ENCODE measurements at places on chromosomes 4 and X. TPM values are rescaled to one million over a fixed set of nuclear protein-coding genes. Genes with fewer than 3 reads are reported as not detected.

Gene FAM9C
- not detected for total RNA-seq

Gene VCX3A
- not detected for total RNA-seq

Gene ITGB1BP2
- 0.70 TPM for total RNA-seq

Gene FSTL5
- not detected for total RNA-seq

Gene SPATA18
- 24.5 TPM for total RNA-seq

Gene HPGD
- total RNA-seq: not detected

Gene GABRE
- total RNA-seq: 22.9 TPM

Gene VAMP7
- 31.9 TPM for total RNA-seq

Gene CT47B1
- total RNA-seq: not detected

Gene PCDH11X
- not detected for total RNA-seq
